Myometrial cell (primary cell): ENCODE measurements at places on chromosomes 5 and 9. TPM values are rescaled to one million over a fixed set of nuclear protein-coding genes. Genes with fewer than 3 reads are reported as not detected.

Gene BARX1
- total RNA-seq = not detected in 2 replicates

Gene PCDHGA8
- 0.71 and 0.86 TPM in 2 replicates for total RNA-seq

Gene STK32A
- total RNA-seq = under 0.01 TPM in 2 replicates

Gene IL31RA
- total RNA-seq = 1.1 and 2.3 TPM in 2 replicates

Gene IRX1
- total RNA-seq = not detected in 2 replicates

Gene PCDHA10
- total RNA-seq = not detected in 2 replicates

Gene TTF1
- total RNA-seq = 5.2 and 9.0 TPM in 2 replicates

Gene EGR1
- 11.5 and 16.3 TPM in 2 replicates for total RNA-seq

Gene SDHA
- 91.8 and 100 TPM in 2 replicates for total RNA-seq

Gene SLC9A3
- 1.7 and 2.1 TPM in 2 replicates for total RNA-seq

Gene PCDHB7
- under 0.01 and 1.4 TPM in 2 replicates for total RNA-seq

Gene PGM5
- 0.18 and 0.86 TPM in 2 replicates for total RNA-seq

Gene FLT4
- 0.18 TPM in 1 of 2 replicates, not detected in the other for total RNA-seq

Gene IFNA6
- not detected in 2 replicates for total RNA-seq

Gene UBAP2
- total RNA-seq = 14.7 and 21.0 TPM in 2 replicates

Gene SNCB
- total RNA-seq = not detected in 2 replicates

Gene FOXD4
- total RNA-seq = not detected in 2 replicates

Gene DAB2
- total RNA-seq = 53.9 and 64.3 TPM in 2 replicates

Gene DOK3
- 1.2 TPM in 1 of 2 replicates, not detected in the other for total RNA-seq

Gene DPM2
- total RNA-seq = 17.5 and 30.6 TPM in 2 replicates

Gene TMEM167A
- total RNA-seq = 43.0 and 45.7 TPM in 2 replicates

Gene MVB12B
- 2.6 and 5.3 TPM in 2 replicates for total RNA-seq

Gene NR6A1
- total RNA-seq = under 0.01 TPM in 2 replicates

Gene CCDC192
- total RNA-seq = not detected in 2 replicates

Gene ARL14EPL
- total RNA-seq = 0.29 TPM in 1 of 2 replicates, not detected in the other

Gene SLC36A3
- not detected in 2 replicates for total RNA-seq

Gene ADAMTS16
- total RNA-seq = 0.35 TPM in 1 of 2 replicates, not detected in the other

Gene ADGRD2
- not detected in 2 replicates for total RNA-seq

Gene CRB2
- not detected in 2 replicates for total RNA-seq

Gene PDE8B
- total RNA-seq = not detected in 2 replicates

Gene RNF208
- not detected in 2 replicates for total RNA-seq

Gene TEX48
- total RNA-seq = not detected in 2 replicates

Gene OLFML2A
- 14.1 and 33.0 TPM in 2 replicates for total RNA-seq

Gene NEUROG1
- not detected in 2 replicates for total RNA-seq

Gene SPEF2
- 1.7 and 6.4 TPM in 2 replicates for total RNA-seq

Gene MYMK
- total RNA-seq = not detected in 2 replicates

Gene CAVIN4
- total RNA-seq = not detected in 2 replicates

Gene CCNO
- total RNA-seq = not detected in 2 replicates

Gene FOXD1
- total RNA-seq = 0.53 TPM in 1 of 2 replicates, not detected in the other

Gene SARDH
- total RNA-seq = 5.3 and 5.5 TPM in 2 replicates

Gene SURF6
- 4.0 and 16.5 TPM in 2 replicates for total RNA-seq

Gene ARID3C
- total RNA-seq = under 0.01 and 0.58 TPM in 2 replicates

Gene BHMT
- total RNA-seq = not detected in 2 replicates

Gene WDR38
- not detected in 2 replicates for total RNA-seq

Gene SLC45A2
- total RNA-seq = not detected in 2 replicates

Gene CDKN2AIPNL
- 32.3 and 40.1 TPM in 2 replicates for total RNA-seq

Gene SLC22A4
- 3.5 and 4.9 TPM in 2 replicates for total RNA-seq

Gene C9orf152
- total RNA-seq = not detected in 2 replicates

Gene PCSK1
- under 0.01 and 0.58 TPM in 2 replicates for total RNA-seq

Gene CENPP
- total RNA-seq = 3.0 and 4.0 TPM in 2 replicates

Gene ADAMTS2
- total RNA-seq = 30.8 and 34.4 TPM in 2 replicates

Gene DBH
- total RNA-seq = not detected in 2 replicates

Gene ITK
- not detected in 2 replicates for total RNA-seq

Gene DNAH5
- total RNA-seq = 0.89 and 1.2 TPM in 2 replicates

Gene WDR5
- 23.1 and 30.1 TPM in 2 replicates for total RNA-seq

Gene PTGR1
- 106 and 114 TPM in 2 replicates for total RNA-seq
